ENCODE measurements at places on chromosomes 3 and 15. TPM values are rescaled to one million over a fixed set of nuclear protein-coding genes. Genes with fewer than 3 reads are reported as not detected.

HCN4 gene
- 2.2 TPM for total RNA-seq

PRICKLE2 gene
- 101 TPM for total RNA-seq

TRH gene
- total RNA-seq, result not detected

TMEM45A gene
- 49.7 TPM for total RNA-seq

GOLGA8H gene
- total RNA-seq, result 0.32 TPM

TMEM158 gene
- 14.1 TPM for total RNA-seq

DNA sequence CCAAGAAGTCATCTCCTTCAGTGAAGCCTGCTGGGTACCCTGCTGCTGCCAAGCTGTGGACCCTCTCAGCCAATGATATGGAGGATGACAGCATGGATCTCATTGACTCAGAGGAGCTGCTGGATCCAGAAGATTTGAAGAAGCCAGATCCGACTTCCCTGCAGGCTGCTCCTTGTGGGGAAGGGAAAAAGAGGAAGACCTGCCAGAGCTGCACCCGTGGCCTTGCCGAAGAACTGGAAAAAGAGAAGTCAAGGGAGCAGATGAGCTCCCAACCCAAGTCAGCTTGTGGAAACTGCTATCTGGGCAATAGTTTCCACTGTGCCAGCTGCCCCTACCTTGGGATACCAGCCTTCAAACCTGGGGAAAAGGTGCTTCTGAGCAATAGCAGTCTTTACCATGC lies 13.7 kb upstream of the ANP32A start:
- DNase-seq, result no peak

GRCh38 chr3:16290007-16290826 lies 25.2 kb downstream of the OXNAD1 start:
- no peak for DNase-seq

- DNase-seq, result no peak
Observed at GRCh38 chr3:120182613-120183511, 88.6 kb upstream of the GSK3B start.

DNA sequence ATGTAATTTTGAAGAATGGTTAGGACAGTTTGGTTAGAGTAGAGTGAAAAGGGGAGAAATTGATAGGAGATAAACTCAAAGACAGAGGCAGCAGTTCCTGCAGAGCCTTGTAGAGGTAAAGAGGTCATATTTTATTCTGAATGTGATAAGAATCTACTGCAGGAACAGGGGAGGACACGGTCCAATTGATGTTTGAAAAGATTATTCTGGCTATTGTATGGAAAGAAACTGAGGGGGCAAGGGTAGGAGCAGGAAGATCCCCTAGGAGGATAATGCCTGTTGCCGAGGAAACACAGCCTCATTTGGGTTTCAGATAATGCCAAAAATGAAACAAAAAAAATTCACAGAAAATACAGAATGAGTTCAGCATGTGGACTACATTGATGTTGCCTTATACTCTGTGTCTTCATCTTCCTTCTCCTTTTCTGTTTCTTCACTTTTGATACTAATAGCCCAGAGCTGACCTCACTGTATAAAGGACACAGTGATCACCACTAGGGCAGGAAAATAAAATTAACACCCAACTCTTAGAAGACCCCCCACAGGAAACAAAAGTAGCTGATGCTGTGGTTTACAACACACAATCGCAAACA lies 454.6 kb upstream of the UBE2E2 start:
- no peak for DNase-seq

GRCh38 chr15:97115761-97116070 lies 785.2 kb downstream of the NR2F2 start:
- DNase-seq, result no peak

- peak; percentile 89 for DNase-seq
Observed at GRCh38 chr3:126926684-126927400, 56.1 kb upstream of the PLXNA1 start.

GRCh38 chr3:122690096-122690495 lies 9.5 kb downstream of the PARP14 start:
- DNase-seq, result no peak

- peak; percentile 41 for DNase-seq
Observed at GRCh38 chr15:67110958-67111864, 45.8 kb downstream of the SMAD3 start.

- peak; percentile 99 for DNase-seq
Observed at GRCh38 chr3:49411968-49412631, at the start of the genes RHOA and TCTA. RHOA (minus strand) TSS chr3:49411976; CDS start chr3:49375589, 36,387 bp downstream. TCTA (plus strand) TSS chr3:49412423; CDS start chr3:49412427, 4 bp downstream.

- peak; percentile 62 for DNase-seq
Observed at GRCh38 chr3:72830452-72831223, 17.6 kb downstream of the SHQ1 start.

- no peak for DNase-seq
Observed at GRCh38 chr3:31297726-31298298, 234.9 kb upstream of the STT3B start.

DNA sequence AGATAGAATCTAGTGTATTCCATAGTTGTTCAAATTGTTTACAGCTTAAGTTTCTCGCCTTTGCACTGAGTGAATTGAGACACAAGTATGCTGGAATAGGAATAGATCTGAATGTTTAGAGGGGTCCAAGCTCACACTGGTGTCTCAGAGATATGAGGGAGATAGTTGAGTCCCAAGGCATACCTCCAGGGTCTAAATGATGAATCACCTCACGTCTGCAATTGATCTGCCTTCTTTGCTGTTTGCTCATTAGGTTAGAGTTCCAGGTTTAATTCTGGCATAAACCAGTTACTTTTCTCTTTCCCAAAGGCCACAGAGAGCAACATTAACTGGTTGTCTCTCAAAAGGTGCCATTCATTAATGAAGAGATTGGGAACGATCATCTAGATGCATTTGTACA lies 106.3 kb upstream of the MME start:
- DNase-seq, result no peak

GRCh38 chr3:5197470-5198312 lies 10.2 kb downstream of the EDEM1 start:
- peak; percentile 26 for DNase-seq

- DNase-seq, result no peak
Observed at GRCh38 chr3:115409596-115409995, 213.7 kb upstream of the GAP43 start.

- no peak for DNase-seq
Observed at GRCh38 chr3:4855676-4856075, 123.6 kb upstream of the BHLHE40 start.

GRCh38 chr3:71067977-71068654 lies 515.4 kb downstream of the FOXP1 start:
- no peak for DNase-seq

Measured in astrocyte (in vitro differentiated cells and primary cell).